ENCODE measurements at places on chromosomes 5 and 9.

- DNase-seq, result peak; percentile 51
These were observed 679 bp downstream of the SMC5 start for GRCh38 chr9:70259512-70259802.

DNA sequence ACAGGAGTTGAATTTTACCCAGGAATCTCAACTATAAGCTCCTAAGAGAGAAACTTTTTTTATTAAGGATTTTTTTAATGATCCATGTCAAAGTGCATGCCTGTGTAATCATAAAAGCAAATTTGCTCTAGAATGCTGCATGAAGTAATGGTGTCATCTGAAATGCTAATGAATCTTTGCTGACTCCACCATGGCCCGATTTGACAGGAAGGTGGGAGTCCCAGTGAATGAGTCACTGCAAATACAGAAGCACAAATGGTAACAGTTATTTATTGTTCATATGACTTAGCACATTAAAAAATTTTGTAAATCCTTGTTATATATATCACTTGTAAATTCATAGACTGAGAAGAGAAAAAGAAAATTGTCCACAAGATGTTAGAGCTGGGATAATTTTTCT, 341.3 kb downstream of the RASEF start:
- no peak for DNase-seq

- DNase-seq, result no peak
These were observed 147.8 kb upstream of the CCNH start for GRCh38 chr5:87560528-87560927.

- DNase-seq, result no peak
These were observed 1641.8 kb upstream of the WWC1 start for GRCh38 chr5:166649676-166650075.

DNA sequence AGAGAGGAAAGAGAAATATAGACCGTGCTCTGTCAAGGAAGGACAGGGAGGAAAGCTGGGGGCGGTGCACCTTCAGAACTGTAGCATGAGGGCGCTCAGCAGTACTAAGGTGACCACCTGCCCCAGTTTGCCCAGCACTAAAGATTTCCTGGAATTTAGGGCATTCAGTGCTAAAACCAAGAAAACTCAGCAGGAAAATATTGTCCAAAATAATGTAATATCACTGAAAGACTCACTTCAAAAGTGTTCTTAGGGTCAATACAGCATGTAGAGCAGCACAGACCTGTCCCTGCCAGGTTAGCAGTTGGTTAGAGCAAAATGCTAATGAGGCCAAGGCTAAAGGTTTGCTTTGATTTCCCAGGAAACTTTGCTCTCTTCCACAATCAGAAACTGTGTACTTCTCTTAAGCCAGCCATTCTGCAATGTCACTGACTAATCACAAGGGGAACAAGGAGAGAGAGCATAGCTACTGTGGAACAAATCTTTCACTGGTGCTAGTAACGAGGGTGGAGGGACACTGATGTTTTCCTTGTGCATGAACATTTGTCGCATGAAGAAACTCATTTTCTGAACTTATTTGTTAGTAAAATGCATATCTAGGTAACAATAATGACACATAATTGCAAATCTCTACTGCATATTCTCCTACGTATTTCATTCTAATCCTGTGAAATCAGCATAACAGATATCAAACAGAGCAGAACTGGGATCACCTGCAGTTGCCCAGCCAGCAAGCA, 53.0 kb upstream of the GRAMD2B start:
- DNase-seq, result peak; percentile 0

DNA sequence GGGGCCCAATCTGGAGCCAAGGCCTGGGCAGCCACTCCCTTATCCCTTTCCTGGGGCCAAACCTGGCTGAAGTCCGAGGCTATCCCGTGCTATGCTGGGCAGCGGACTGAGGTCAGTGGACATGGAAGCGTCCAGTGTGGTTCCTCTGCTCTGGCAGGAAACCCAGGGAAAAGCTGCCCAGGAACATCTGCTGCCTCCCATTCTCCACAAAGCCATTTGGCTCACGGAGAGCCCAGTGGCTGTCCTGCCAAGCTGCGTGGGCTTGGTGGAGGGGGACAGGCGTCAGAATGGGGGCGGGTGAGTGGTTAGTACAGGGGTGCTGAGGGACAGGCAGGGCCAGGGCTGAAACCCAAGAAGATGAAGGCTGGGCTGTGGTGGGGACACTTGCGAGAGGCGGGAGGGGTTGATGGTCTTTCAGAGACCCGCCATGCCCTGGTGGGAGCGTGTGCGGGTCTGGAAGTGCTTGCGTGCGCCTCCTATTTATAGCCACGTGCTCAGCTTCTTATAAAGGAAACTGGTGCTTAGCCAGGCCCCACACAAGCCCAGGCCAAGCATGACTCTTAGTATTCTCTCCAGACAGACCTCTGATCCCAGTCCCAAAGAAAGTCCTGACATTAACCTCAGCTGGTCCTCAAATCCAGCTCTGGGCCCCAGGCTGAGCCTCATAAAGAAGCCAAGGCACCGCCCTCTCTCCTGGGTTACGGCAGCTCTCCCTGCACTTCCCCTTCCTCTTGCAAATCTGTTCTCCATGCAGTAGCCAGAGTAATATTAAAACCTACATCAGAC, 9.4 kb upstream of the SLC6A7 start:
- peak; percentile 4 for DNase-seq

GRCh38 chr9:92494856-92495255, 12.6 kb upstream of the ASPN start:
- no peak for DNase-seq

- DNase-seq, result peak; percentile 89
These were observed 182.0 kb downstream of the LURAP1L start for GRCh38 chr9:12956805-12957204.

DNA sequence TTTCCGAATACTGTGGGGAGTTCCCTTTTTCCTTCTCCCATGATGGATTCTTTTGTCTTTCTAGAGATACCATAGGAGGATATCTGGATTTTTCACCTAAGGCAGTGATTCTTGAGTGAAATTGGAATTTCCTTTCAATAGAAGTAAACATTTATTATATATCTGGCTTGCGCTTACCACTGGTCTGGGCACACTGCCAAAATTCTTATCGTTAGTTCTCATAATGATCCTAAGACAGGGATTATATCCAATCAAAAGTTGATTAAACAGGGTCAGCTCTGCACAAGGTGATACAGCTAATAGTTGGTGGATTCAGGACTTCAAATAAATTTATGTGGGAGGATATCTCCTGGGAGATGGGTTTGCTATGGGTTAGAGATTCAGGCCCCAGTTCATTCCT, 9.6 kb downstream of the TLE4 start:
- peak; percentile 87 for DNase-seq

DNA sequence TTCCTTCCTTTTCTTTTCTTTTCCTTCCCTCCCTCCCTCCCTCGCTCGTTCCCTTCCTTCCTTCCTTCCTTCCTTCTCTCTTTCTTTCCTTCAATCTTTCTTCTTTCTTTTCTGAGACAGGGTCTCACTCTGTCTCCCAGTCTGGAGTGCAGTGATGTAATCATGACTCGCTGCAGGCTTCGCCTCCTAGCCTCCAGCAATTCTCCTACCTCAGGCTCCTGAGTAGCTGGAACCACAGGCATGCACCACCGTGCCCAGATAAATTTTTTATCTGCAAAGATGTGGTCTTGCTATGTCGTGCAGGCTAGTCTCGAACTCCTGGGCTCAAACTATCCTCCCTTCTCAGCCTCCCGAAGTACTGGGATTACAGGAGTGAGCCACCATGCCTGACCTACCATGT, 81.4 kb downstream of the SPATA31C2 start:
- no peak for DNase-seq

GRCh38 chr9:22211588-22212360, 202.7 kb upstream of the CDKN2B start:
- DNase-seq, result peak; percentile 66

DNA sequence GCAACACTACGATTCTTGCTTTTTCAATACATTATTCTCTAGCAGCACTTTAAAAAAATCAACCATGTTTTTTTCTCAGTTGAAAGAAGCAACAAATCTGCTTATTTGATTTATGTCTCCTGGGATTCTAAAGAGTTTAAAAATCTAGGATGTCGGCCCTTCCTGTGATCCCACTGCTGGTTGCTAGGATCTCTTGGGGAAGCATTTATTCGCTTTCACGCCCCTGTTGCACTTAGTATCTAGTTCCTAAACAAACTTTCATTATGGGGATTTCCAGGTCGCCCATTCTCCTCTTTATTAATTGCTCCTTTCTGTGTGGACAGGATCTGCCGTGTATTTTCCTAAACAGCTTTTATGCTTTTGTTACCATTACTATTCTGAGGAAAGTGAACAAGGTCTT, 313.5 kb downstream of the AGTPBP1 start:
- DNase-seq, result no peak

DNA sequence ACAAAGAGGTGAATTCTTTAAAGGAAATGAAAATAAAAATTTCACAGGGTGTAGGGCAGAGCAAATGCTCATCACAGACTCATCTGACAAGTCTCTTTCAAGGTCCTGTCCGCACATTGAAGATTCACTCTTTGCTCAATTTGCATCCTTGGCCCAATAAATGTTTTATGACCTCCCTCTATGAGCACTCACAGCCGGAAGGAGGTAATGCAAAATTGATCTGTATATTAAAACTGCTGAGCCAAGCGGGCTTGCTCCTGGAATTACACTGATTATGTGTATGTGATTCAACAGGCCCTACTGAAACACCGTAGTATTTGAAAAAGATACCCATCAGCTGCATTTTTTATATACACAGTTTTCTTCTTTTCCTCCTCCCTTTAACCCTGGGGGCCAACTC, 246.8 kb downstream of the IZUMO3 start:
- DNase-seq, result no peak

DNA sequence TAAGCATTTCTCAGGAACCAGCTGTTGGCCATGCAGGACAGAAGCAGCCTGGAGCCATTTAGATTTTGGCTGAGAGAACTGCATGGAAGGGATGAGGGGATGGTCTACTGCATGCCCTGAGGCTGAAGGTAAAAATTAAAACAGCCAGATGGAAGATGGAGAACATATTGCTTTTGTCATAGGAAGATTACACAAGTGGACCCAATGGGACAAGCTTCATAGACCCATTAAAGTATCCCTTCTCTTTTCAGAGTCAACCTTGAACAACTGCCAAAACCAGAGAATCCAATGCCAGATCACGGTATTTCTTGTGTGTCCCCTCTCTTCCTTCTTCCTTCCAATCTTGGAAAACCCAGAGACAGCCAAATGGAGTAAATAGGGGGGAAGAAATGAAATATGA, 253.4 kb downstream of the NR2F1-AS1 start:
- no peak for DNase-seq

GRCh38 chr5:176781638-176782570, 28.5 kb upstream of the UNC5A start:
- no peak for DNase-seq

GRCh38 chr5:6436715-6437331, 11.8 kb upstream of the UBE2QL1 start:
- DNase-seq, result no peak

GRCh38 chr5:109859537-109859936, 169.8 kb downstream of the MAN2A1 start:
- DNase-seq, result no peak

- DNase-seq, result no peak
These were observed 144.1 kb upstream of the ST8SIA4 start for GRCh38 chr5:101047181-101047580.

DNA sequence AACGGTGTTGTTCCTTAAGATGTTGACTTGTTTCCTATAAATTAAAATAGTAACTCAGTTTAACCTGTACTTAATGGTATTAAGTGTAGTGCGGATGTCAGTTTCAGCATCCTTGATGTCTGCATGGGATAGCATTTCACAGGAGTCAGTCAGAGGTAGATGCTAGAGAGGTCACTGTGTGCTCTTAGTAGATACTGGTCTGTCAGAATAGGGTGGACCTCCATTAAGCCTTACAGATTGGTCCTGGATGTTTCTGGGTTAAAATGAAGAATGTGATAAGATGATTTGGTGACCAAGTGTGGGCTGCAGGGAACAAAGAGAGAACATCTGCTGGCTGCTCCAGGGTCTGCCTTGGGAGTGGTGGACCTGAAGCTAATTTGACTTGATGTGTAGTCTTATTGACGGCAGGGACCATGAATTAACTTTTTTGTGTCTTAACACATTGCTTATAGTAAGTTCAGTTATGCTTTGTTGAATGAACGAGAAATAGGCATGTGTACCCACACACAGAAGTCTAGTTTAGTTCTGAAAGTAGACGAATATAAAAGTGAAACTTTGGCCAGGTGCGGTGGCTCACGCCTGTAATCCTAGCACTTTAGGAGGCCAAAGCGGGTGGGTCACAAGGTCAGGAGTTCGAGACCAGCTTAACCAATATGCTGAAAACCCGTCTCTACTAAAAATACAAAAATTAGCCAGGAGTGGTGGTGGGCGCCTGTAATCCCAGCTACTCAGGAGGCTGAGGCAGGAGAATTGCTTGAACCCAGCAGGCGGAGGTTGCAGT, 12.5 kb downstream of the RAB24 start:
- DNase-seq, result no peak

DNA sequence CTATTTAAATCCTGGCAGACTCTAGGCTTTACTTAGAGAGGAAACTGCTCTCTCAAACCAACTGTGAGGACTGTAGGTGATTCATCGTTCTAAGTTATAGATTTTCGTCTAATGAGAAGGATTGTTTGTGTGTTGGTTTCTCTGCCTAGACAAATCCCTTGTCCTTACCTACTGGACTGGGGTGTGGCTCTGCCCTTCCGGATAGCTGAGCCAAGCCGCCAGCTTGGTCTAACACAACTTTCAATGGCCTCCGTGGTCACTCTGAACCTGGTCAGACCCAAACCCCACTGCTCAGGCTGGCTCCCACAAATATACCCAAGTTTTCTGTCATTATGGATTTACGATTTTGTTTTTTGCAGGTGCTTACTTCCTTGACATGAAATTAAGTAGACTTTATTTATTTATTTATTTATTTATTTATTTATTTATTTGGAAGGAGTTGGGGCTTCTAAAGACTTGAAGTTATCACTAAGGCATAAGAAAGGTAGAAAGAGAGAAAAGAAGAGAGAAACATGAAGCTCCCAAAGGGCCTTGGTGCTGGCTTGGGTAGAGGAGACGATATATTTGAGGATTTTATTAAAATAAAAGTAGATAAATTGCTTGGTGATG, 19.0 kb downstream of the CARTPT start:
- no peak for DNase-seq
